ENCODE measurements at places on chromosomes 3 and 15. TPM values are rescaled to one million over a fixed set of nuclear protein-coding genes. Genes with fewer than 3 reads are reported as not detected.

- no peak for DNase-seq
- H3K4me1 ChIP-seq: no peaks in the 10 kb centered on the region
- no peak overlapping the region for H3K4me3 ChIP-seq
- no peaks in the 10 kb centered on the region for H3K27me3 ChIP-seq
These were observed 38.9 kb downstream of the MYL3 start for GRCh38 chr3:46824211-46824970.

- H3K4me3 ChIP-seq: no peak overlapping the region
- H3K27ac ChIP-seq: no peak overlapping the region
- no peak for DNase-seq
- no peaks in the 10 kb centered on the region for H3K27me3 ChIP-seq
- H3K4me1 ChIP-seq: no peaks in the 10 kb centered on the region
These were observed 402.1 kb downstream of the PDCD6IP start for GRCh38 chr3:34200576-34200975.

DNA sequence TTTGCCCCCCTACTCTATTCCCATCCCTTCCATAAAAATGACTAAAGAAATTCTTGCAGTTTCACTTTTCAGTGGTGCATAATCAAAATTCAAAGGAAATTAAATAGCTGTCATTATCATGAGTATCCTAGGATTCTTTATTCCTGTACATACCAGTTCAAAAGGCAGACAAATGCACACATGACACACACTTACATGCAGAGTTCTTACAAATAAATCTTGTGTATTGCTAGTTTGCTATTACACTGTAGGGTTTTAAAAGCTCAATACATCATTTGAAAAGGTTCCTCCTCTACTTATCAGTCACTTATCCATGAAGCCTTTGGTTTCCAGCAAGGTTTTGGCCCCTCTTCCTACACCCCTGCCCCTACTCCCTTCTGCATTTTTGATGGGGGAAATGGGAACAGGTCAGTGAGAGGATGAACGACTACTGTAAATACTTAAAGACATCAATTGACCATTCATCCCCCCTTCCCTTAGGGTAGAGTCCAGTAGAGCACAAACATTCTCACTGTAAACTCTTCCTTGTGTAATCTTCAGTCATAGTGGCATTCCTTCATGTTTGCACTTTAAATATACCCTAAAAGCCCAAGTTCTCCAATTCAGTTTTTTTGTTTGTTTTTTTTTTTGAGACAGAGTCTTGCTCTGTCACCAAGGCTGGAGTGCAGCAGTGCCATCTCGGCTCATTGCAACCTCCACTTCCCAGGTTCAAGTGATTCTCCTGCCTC lies 92.6 kb downstream of the SUCLG2 start:
- H3K4me3 ChIP-seq: no peak overlapping the region
- no peak for DNase-seq
- no peak overlapping the region for H3K27ac ChIP-seq
- H3K27me3 ChIP-seq: no peaks in the 10 kb centered on the region
- H3K36me3 ChIP-seq: no peaks in the 10 kb centered on the region

- no peaks in the 10 kb centered on the region for H3K27me3 ChIP-seq
- H3K4me1 ChIP-seq: no peaks in the 10 kb centered on the region
- H3K27ac ChIP-seq: no peak overlapping the region
- H3K36me3 ChIP-seq: no peaks in the 10 kb centered on the region
- DNase-seq: no peak
These were observed 62.2 kb downstream of the PYDC2 start for GRCh38 chr3:191523148-191523547.

Gene ALG1L2
- 0.89 TPM for total RNA-seq

DNA sequence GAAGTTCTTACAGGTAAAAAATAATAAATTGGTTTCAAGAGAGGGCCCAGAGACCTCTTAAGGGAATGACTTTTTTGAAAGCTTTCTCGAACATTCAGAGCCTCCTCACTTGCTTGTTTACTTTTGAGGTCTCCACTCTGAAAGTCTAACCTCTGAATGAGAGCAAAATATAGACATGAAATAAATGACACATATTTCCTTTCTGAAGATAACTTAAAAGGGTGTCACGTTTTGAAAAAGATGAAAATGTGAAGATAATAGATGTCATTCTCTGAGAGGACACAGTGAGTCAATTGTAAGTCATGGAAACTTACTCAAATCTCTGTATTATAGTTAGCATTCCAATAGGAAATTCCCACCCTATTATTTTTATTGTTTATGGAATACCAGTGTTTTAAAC lies 44.6 kb downstream of the HACD2 start:
- no peaks in the 10 kb centered on the region for H3K36me3 ChIP-seq
- H3K27me3 ChIP-seq: no peaks in the 10 kb centered on the region
- no peaks in the 10 kb centered on the region for H3K4me1 ChIP-seq
- DNase-seq: no peak

GRCh38 chr15:86572368-86572841 lies 492.7 kb downstream of the AGBL1 start:
- no peak overlapping the region for H3K27ac ChIP-seq
- H3K4me1 ChIP-seq: peaks cover 6% of the 10 kb centered on the region
- no peak for DNase-seq
- H3K4me3 ChIP-seq: no peak overlapping the region
- no peaks in the 10 kb centered on the region for H3K36me3 ChIP-seq
- H3K27me3 ChIP-seq: no peaks in the 10 kb centered on the region

GRCh38 chr3:30659270-30660130 lies 53.1 kb downstream of the TGFBR2 start:
- DNase-seq: no peak
- H3K4me1 ChIP-seq: peaks cover 6% of the 10 kb centered on the region
- no peak overlapping the region for H3K4me3 ChIP-seq

GRCh38 chr3:33062866-33063265 lies 34.1 kb downstream of the GLB1 start:
- H3K4me3 ChIP-seq: no peak overlapping the region
- H3K27me3 ChIP-seq: no peaks in the 10 kb centered on the region
- no peak for DNase-seq
- no peaks in the 10 kb centered on the region for H3K4me1 ChIP-seq
- no peak overlapping the region for H3K27ac ChIP-seq

Gene CHRD
- 18.3 TPM for total RNA-seq

Gene CCNB2
- total RNA-seq: 15.5 TPM

DNA sequence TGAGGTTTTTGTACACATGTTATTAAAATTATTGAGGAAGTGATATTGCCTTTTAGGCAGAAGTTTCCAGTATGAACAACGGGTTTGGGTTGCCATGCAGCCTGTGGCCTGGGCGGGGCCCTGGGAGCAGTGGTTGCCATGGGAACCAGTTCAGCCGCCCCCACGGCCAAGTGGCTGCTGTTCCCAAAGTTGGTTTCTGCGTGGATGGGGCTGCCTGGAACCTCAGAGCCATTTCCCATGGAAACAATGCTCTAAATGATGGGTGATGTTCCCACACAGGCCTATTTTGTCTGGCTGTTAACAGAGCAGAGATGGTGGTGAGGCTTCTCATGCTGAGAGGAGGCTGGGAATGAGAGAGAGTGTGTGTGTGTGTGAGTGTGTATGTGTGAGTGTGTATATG lies 19.5 kb downstream of the MRAS start:
- H3K36me3 ChIP-seq: no peaks in the 10 kb centered on the region
- H3K27me3 ChIP-seq: no peaks in the 10 kb centered on the region
- H3K4me3 ChIP-seq: no peak overlapping the region

Measured in spinal cord (tissue), 10 donors.